ENCODE measurements at places on chromosomes 16 and 17.

- no peak for DNase-seq
These were observed 42.7 kb upstream of the WSCD1 start for GRCh38 chr17:6027342-6028024.

DNA sequence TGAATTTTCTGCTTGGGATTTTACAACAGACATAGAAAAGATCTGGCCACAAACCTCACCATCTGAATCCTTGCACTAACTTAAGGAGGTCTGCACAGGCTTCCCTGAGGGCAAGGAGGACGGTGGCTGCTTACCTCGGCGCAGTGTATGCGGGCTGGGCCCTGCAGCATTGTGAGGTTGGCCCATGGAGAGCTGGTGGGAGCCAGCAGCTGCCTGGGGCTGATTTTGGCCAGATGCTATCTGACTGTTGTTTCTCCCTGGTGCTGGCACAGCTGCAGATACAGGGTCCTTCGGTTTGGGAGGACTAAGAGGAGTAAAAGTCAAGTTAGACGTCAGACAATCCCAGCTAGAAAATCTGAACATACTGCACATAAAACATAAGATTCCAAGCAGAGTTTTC is 79.8 kb downstream of the ARHGAP17 start:
- no peak for DNase-seq

- no peak for DNase-seq
These were observed 5.5 kb downstream of the IGFBP4 start for GRCh38 chr17:40448639-40449261.

DNA sequence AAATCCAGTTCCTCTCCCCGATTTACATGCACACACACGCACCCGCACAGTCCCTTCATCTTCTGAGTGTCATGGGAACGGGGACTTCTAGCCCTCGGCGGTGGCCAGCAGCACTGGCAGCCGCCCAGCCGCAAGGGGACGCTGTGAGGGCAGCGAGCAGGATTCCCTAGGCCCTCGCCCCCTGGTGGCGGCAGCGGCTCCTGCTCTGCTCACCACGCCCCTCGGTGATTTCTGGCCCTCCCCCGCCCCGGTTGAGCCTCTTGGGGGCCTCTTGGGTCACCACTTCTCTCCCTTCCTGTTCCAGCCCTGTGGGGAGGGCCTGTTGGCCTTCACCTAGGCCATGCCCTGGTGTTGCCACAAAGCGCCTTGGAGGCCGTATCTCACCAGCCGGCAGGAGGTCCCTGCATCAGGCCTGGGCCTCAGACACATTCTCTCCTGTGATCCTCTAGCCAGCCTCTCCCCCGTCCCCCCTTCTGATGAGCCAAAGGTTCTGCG is 75.2 kb upstream of the KSR1 start:
- DNase-seq = no peak

GRCh38 chr17:56994009-56994792 is 16.3 kb downstream of the SCPEP1 start:
- DNase-seq = no peak

GRCh38 chr16:54648575-54648974 is 282.1 kb upstream of the IRX5 start:
- no peak for DNase-seq

GRCh38 chr17:43449470-43450248 is 34.1 kb upstream of the DHX8 start:
- DNase-seq = no peak

- no peak for DNase-seq
These were observed 1.4 kb downstream of the YPEL2 start for GRCh38 chr17:59332749-59333377.

DNA sequence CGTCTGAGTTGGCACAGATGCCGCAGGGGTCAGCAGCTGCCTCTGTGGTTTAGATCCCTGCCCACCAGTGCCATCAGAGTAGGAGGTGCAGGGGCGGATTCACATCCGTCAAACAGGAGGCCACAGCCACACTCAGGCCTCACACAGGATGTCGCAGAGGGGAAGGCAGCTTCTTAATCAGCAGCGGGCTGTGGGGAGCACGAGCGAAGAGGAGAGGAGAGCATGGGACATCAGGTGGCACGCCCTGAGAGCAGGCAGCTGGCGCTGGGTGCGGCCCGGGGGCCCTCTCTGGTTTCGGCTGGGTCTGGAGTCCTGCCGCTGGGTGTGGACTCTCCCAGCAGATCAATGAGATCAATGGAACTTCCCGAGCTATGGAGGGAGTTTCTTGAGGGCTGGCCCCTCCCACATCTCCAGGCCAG is 9.6 kb downstream of the LLGL2 start:
- DNase-seq = no peak

- no peak for DNase-seq
These were observed 14.2 kb downstream of the ANKFY1 start for GRCh38 chr17:4249452-4250029.

GRCh38 chr17:83196024-83196365 is 116.6 kb downstream of the METRNL start:
- no peak for DNase-seq

GRCh38 chr16:81925016-81925415 is 86.3 kb downstream of the SDR42E1 start:
- DNase-seq = no peak

Measured in fibroblast of skin of left quadriceps (primary cell).